ENCODE measurements at places on chromosomes 11 and 22. TPM values are rescaled to one million over a fixed set of nuclear protein-coding genes. Genes with fewer than 3 reads are reported as not detected.

Gene LRRC74B
- not detected for total RNA-seq

Gene ACR
- not detected for total RNA-seq

Gene FGF3
- not detected for total RNA-seq

Gene DEFB131B
- not detected for total RNA-seq

Gene MMP13
- not detected for total RNA-seq

Gene HEPHL1
- total RNA-seq = not detected

Gene DDI1
- not detected for total RNA-seq

Gene SGSM1
- not detected for total RNA-seq

Gene ZNF280A
- total RNA-seq = 24.4 TPM

Gene SLC22A9
- not detected for total RNA-seq

Gene KRTAP5-9
- total RNA-seq = not detected

Gene PRR14L
- 30.2 TPM for total RNA-seq

Gene PDE3B
- total RNA-seq = 15.8 TPM

Gene TRAF6
- total RNA-seq = 9.2 TPM

Gene CNIH2
- 1.1 TPM for total RNA-seq

Gene PRAME
- 1,138 TPM for total RNA-seq

Gene FOLR1
- total RNA-seq = 0.92 TPM

Gene SCGB1A1
- total RNA-seq = 1.1 TPM

Gene SUSD2
- 0.22 TPM for total RNA-seq

Gene OR5B17
- not detected for total RNA-seq

Gene ALDH3B1
- total RNA-seq = 0.13 TPM

Gene CRYBB2
- not detected for total RNA-seq

Gene P2RY2
- not detected for total RNA-seq

Gene CRYBB3
- not detected for total RNA-seq

Gene ABTB2
- 0.29 TPM for total RNA-seq

Gene GVQW3
- 1.9 TPM for total RNA-seq

Gene CELSR1
- total RNA-seq = 0.04 TPM

Gene SMPD1
- total RNA-seq = 8.7 TPM

Gene APIP
- 67.4 TPM for total RNA-seq

Gene TSGA10IP
- total RNA-seq = not detected

Gene ILK
- total RNA-seq = 57.9 TPM

Gene B3GAT1
- 0.53 TPM for total RNA-seq

Gene C11orf42
- not detected for total RNA-seq

Gene TST
- 23.8 TPM for total RNA-seq

Gene TEX54
- not detected for total RNA-seq

Gene ZNF70
- total RNA-seq = 3.2 TPM

Gene ANO1
- 0.13 TPM for total RNA-seq

Gene NUDT8
- 26.7 TPM for total RNA-seq

Gene RFPL3
- total RNA-seq = not detected

Gene TMEM25
- total RNA-seq = 3.2 TPM

Gene SCGB1D2
- not detected for total RNA-seq

Gene CEND1
- total RNA-seq = 0.63 TPM

Gene ZNF214
- 0.29 TPM for total RNA-seq

Gene DSCAML1
- total RNA-seq = not detected

Gene KCTD14
- total RNA-seq = 0.29 TPM

Gene ARHGAP42
- total RNA-seq = 2.9 TPM

Gene C11orf97
- not detected for total RNA-seq

Gene SYT7
- 0.51 TPM for total RNA-seq

Gene LDLRAD3
- total RNA-seq = 5.7 TPM

Gene ARHGAP20
- not detected for total RNA-seq

Gene HTR3B
- total RNA-seq = not detected

Gene DCDC1
- total RNA-seq = not detected

Data from K562 (cell line).